ENCODE measurements at places on chromosomes 3 and 15.

- no peak for DNase-seq
Observed at GRCh38 chr3:135995766-135996165, 30.2 kb downstream of the PPP2R3A start.

GRCh38 chr15:22827125-22827524 lies 11.3 kb upstream of the NIPA2 start:
- no peak for DNase-seq

DNA sequence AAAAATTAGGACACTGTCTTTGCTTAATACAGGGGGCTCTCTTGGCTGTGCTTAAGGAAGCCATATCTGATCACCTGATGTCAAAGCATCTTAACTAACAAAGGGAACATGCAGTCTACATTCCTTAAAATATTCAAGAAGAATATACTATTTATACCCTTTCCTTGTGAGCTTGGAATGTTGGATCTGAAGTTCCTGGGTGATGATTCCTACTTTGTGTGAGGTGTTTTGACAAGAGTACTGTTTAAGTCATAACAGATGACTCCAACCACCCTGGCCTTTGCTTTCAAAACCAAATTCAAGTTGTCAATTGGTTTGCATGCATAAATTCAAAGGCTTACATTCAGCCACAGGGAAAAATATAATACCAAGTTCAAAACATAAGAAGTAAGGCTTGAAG lies 862.7 kb upstream of the SEMA6D start:
- no peak for DNase-seq

DNA sequence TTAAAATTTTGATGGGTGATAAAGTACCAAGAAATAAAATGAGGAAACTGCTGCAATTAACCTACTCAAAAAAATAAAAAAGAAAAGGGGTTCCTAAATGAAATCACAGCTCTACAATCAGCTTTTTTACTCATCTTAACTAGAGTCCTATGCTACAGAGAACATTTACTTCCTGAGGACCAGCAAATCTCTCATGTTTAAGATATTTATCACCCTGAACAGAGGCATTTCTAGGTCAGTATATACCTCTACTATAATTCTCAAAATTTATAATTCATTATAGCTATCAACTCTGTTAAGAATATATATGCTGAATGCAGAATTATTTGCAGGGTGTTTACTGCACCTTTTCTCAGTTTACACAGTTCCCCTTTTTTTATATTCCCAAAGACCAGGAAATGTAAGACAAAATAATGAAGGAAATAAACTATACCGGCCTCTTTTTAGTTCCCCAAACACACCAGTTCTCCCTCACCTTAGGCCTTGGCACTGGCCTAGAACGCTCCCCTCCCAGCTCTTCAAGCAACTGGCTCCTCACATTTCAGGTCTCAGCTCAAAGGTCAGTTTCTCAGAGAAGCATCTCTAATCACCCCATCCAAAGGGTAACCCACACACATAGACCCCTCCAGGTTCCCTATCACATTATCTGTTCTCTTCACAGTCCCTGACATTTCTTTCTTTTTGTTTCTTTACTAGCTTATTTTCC lies 71.1 kb downstream of the LRRFIP2 start:
- no peak for DNase-seq

- DNase-seq = peak; percentile 3
Observed at GRCh38 chr3:14780927-14781507, 37.7 kb upstream of the FGD5 start.

- no peak for DNase-seq
Observed at GRCh38 chr3:150746791-150747590, 16.0 kb downstream of the SIAH2 start.

DNA sequence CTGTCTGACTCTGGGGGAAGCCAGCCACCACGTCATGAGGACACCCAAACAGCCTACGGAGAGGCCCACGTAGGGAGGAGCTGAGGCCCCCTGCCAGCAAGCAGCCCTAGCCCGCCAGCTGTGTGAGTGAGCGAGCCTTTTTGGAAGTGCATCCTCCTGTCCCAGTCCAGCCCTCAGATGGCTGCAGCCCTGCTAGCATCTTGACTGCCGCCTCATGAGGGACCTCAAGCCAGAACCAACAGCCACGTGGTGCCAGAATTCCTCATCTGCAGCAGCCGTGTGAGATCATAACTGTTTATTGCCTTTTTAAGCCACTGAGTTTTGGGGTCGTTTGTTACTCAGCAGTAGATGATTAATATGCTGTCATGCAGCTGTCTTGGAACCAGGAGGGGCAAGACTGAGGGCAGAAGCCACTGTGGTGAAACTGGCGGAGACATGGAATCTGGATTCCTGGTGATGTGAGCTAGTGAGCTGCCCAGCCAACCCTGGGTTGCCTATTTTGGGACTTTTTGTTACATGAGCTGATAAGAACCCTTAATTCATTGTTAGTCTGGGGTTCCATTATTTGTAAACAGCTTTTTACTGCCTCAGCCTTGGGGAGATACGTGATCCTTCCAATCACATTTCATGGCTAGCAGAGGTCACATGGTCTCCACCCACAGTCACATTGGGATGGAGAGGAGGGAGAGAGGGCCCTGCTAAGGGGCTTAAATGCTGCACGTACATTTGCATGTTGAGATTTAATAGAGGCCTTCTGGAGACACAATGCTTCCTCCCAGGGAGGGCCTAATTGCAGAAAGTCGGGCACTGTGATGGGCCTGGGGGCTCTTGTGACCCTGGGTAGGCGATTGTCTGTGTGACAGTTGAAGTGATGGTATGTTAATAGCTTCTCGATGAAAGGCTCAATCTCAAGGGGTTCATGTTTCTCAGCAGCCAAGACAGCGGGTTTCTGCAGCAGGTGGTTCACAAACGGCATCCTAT lies 73.8 kb downstream of the RPLP1 start:
- no peak for DNase-seq

DNA sequence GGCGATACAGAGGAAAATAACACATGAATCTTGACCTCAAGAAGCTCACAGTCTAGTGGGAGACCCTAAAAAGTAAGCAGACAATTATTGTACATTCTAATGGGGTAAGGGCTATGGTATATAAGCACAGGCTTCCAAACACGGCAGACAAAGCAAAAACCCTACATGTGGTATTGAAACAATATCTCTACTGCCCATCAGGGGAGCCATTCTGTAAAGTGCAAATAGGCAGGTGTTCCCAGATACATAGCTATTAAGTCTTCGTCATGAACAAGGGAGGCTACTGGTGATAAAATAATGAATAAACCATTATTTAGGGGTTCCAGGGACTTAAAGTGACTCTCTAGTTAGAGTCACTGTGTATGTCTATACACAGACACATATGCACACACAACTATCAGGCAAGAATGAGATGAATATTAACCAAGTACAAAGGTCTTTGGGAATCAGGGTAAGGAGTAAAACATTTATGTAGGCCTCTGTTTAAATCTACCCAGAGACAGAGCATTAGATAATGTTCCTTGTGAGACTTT lies 38.7 kb upstream of the ASB14 start:
- no peak for DNase-seq

DNA sequence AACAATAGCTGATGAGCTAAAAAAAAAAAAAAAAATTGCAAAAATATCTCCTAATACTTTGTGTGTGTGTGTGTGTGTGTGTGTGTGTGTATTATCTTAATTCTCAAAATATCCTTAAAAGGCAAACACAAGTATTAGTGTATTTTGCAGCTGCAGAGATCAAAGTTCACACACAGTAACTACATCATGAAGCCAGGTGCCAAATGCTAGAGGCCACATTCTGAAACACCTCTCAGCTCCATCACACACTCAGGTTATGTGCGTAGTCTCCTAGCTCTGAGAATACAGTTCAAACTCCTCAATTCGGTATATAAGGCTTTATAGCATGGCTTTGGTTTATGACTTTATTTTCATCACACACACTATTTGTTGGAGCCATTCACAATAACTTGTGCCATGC lies 33.5 kb upstream of the PPARG start:
- no peak for DNase-seq

DNA sequence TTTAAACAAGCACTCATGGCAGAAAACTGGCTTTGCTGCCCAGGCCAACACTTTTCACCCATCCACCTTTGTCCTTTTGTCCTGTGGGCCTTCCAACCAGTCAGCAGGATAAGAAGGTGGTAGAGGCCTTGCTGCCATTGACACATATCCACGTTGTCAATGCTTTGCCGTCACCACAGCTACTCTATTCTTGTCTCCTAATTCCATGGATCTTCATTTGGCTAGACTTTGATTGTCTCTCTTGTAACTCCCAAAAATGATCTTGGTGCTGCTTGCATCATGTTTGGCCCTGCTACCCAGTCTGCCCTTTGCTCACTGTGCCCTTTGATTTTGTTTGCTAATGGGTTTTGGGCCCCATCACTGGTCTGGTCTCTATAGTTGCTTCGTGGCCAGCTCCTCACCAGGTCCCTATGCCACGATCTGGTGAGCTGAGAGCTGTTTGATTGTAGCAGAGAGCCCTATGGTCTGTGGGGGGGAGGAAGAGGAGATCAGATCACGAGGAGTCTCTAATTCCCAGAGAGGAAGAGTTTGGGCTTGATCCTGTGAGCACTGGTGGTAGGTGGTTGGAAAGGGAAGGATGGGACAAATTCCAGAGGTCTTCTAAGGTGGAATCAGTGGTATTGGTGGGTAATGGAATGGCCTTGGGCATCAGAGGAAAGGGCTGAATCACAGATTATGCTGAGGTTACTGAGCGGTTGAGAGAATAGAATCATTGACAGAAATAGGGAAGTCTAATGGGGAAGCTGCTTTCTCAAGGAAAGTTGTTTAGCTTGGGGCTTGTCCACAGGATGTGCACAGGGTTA lies 40.3 kb downstream of the ABHD2 start:
- DNase-seq = no peak

DNA sequence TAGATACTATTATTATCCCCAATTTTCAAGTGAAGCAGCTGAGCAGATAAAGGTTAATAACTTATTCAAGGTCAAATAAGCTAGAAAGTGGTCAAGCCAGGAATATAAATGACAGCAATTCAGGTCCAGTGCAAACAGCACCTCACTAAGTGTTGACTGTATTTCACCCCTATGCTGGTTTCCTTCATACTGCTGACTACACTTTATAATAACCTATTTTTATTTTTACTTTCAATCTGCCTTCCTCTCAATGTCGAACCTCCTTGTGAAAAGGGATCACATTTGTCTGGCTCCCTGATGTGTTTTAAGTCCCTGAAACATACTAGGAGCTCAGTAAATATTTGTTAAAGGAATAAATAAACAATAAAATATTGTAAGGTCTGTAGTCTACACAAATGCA lies 146.1 kb downstream of the NAALADL2 start:
- no peak for DNase-seq

GRCh38 chr3:99901200-99901926 lies 83.7 kb downstream of the CMSS1 start:
- peak; percentile 55 for DNase-seq

- DNase-seq = no peak
Observed at GRCh38 chr3:171222995-171223394, 196.5 kb upstream of the SLC2A2 start.

- no peak for DNase-seq
Observed at GRCh38 chr15:74322558-74323180, 44.8 kb downstream of the CYP11A1 start.

DNA sequence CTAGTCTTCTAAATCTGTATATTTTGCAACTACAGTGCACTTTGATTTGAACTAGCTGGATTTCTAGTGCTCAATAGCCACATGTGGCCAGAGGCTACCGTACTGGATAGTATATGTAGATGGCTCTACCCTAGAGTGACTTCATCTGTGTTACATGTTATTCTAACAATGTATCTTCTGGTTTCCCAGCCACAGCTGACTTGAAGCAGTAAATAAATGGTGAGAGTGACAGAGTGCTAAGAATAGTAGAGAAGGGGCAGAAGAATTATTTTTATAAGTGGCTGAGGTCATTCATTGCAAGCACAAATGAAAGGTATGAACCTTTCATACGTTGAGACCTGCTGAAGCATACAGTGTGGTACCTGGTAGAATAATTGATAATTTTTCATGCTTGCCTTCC lies 30.9 kb downstream of the KAT2B start:
- DNase-seq = no peak

DNA sequence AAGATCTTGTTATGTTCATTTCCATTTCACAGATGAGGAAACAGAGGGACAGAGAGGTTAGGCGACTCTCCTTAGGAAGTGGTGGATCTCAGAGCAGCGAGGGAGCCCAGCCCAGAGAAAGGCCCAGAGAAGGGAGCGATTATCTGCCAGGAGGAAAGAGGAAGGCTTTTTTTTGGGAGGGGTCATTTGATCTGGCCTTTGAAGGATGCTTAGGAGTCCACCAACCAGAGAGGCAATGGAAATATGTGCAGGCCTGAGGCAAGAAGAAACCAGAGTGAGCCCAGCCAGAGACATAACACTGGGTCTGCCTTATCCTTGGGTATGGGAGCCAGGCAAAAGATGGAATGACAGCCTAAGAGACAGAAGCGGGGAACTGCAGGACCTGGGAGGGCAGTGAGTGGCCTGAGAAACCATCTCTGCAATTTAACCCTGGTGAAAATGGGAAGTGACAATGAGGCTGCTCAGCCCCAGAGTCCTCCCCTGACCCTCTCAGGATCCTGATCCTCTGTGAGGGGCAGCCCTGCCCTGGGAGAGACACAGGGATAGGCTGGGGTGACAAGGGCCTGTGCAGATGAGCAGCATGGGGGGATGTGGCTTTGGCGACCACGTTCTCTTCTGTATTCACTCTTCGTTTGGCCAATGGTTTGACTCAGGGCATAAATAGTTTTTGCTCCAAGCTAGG lies 163.2 kb downstream of the WNT7A start:
- DNase-seq = no peak

DNA sequence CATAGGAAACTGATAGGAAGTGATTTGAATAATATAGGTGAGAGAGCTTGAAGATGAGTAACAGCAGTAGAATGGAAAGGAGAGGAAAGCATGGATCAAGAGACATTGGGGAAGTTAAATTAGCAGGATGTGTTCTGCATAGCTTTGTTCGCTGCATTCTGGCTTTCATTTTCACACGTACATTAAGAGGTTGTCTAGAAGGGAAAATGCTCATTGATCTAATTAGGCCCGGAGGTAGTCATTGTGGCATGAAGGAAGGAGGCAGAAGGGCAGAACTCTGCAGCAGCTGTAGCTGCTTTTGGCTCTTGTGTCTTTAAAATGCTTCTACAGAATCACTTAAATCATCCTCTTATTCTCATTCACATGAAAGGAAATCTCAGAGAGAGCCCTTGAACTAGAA lies 40.3 kb downstream of the KCNAB1 start:
- no peak for DNase-seq

GRCh38 chr3:190000861-190001196 lies 119.9 kb downstream of the P3H2 start:
- DNase-seq = no peak

DNA sequence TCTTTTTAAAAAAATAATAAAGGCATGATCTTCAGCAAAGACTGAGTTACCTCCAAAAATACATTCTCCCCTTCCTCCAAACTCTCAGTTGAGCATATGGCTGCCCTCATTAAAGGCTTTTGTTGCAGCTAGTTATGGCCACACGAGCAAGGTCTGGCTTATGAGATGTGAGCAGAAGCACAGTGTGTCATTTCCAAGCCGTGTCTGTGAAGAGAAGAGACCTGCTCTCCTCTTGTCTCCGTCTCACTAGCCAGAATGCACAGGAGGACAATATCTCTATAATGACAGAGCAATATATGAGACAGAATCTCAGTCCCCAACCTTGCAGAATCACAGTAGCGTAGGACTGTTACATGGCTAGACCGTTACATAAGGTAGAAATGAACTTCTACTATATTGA lies 152.3 kb downstream of the MAGI1 start:
- DNase-seq = no peak

GRCh38 chr15:87268675-87269074 lies 987.9 kb downstream of the NTRK3 start:
- peak; percentile 2 for DNase-seq
